ENCODE measurements at places on chromosomes 3 and 15.

- DNase-seq = no peak
Measured at GRCh38 chr3:29747991-29748390, 467.1 kb downstream of the RBMS3 start.

GRCh38 chr3:159978353-159978752 is 10.3 kb upstream of the IL12A start:
- no peak for DNase-seq

DNA sequence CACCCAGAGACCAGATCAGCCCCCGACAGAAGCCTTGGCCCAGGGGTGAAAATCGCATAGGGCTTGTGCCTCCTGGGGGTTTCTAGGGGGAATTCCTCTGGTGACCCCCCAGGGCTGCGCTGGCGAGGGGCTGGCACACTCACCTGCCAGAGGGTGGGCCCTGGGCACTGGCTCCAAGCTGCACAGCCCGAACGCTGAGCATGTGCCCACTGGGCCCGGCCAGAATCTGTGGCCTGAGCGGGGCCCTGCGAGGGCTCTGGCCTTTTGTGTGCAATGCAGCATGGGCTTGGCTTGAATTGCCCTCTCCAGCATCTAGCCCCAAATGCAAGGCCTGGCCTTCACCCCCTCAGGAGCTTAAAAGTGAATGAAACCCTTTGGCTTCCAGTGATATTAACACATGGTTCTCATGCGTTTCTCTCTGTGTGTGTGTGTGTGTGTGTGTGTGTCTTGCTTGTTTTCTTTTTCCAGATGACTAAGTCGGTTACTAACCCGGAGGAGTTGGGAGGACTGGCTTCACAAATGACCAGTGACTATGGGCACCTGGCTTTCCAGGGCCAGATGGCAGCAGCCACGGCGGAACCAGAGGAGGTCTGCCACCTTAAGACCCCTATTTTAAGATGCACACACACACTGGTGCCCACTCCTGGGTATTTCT is 259.1 kb upstream of the TPM1 start:
- DNase-seq = no peak

DNA sequence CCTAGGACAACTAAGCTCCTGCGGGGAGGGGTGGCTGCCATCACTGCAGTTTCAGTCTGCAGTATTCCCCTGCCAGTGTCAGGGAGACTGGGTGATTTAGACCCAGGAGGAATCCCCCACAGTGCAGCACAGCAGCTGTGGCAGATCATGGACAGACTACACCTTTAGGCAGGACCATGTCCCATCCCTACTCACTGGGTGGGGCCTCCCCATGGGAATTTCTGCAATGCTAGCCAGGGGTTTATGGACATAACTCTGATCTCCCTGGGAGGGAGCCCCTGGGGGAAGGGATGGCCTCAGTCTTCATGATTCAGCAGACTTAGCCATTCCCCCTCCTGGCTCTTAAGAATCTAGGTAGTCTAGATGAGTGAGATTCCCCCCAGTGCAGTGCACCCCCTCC is 130.1 kb upstream of the STAC start:
- DNase-seq = no peak

DNA sequence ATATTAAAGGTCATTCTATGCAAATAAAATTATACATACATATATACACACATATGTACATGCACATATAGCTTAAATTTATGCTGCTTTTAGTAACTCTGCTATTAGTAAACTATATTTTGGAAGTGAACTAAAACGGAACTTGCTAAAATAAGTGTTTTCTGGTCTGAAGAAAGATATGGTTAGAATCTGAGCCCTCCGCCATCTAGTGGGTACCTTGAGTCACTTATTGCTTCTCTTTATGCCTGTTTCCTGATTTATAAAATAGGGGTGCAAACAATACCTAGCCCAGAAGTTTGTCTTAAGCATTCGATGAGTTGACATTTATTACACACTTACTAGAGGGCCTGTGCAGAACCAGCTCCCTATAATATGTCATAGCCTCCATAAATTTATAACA is 255.7 kb downstream of the CNTN6 start:
- DNase-seq = no peak

- DNase-seq = no peak
Measured at GRCh38 chr15:22974745-22975144, 5.4 kb downstream of the CYFIP1 start.

GRCh38 chr3:141784531-141784930 is 21.3 kb downstream of the GRK7 start:
- DNase-seq = no peak

DNA sequence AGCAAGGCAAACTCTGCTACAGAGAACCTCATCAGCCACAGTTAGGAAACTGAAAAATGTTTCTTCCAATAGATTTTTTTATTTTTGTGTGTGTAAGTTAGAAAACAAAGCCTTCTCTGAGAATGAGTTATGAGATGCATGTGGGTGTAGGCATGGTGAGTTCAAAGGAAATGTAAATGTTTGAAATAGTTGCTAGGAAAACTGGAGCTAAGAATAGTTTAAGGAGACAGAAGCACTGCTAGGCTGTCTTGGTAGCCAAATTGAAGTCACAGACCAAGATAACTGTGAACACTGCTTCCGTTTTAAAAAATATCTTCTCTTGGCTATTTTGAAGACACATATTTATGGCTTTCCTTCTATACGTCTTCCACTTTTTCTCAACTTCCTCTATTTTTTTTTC is 1501.2 kb upstream of the CADM2 start:
- no peak for DNase-seq

GRCh38 chr3:72281551-72281950 is 496.6 kb upstream of the PROK2 start:
- DNase-seq = no peak

DNA sequence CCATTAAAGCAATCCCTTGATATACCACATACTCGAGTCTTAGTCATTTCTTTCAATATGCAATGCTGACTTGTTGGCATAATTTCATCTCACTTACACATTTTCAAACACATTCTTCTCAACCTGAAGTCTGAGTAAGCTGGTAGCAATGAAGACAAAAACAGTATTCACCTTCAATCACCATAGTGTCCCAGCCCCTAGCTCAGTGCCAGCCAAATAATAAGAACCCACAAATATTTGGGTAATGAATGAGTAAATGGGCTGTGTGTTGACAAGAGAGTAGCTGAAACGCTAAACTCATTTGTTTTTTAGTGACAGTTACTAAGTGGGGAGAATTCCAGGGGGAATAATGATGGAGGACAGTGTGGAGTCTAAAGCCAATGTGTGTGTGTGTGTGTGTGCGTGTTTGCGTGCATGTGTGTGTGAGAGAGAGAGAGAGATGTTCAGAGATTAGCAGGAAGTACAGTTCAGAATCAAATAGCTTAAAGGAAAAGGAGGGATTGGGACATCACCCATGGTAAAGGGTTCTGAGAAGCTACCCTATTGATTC is 165.7 kb downstream of the GAP43 start:
- no peak for DNase-seq

- no peak for DNase-seq
Measured at GRCh38 chr3:170309046-170309445, 48.5 kb upstream of the SKIL start.

- DNase-seq = peak; percentile 23
Measured at GRCh38 chr15:76376029-76376428, 39.5 kb downstream of the ISL2 start.

- DNase-seq = no peak
Measured at GRCh38 chr3:171309906-171310359, 150.3 kb downstream of the TNIK start.

DNA sequence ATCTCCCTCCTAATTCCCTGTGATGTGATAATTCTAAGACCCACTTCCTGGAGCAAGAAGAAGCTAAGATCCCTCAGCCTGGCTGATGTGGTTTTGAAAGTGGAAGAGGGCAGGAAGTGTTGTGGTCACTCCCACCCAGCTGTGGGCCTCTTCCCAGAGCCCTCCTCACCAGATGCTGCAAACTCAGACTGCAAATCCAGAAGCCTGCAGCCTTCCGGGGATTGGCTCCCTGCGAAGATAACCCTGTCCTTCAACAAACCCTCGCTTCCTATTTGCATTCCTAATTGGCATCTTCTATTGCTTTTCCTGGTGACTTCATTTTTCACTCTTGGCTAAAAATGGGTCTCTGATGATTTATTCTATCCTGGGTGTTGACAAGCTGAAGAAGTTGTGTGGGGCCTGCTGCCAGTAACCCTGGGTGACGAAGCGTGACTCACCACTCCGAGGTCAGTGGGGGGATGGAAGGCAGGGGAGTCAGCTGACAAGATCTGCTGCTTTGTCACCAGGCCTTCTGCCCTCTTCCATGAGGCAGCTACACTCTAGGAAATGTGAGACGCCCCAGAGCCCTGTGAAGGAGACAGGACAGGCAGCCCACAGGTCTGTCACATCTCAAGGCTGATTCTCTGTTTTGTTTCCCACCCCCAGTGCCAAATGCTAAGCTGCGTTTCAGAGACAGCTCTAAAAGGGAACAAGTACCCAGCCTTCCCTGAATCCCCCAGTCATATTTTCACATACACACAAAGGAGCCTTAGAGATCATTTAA is 99.7 kb upstream of the LIPC start:
- DNase-seq = peak; percentile 52

DNA sequence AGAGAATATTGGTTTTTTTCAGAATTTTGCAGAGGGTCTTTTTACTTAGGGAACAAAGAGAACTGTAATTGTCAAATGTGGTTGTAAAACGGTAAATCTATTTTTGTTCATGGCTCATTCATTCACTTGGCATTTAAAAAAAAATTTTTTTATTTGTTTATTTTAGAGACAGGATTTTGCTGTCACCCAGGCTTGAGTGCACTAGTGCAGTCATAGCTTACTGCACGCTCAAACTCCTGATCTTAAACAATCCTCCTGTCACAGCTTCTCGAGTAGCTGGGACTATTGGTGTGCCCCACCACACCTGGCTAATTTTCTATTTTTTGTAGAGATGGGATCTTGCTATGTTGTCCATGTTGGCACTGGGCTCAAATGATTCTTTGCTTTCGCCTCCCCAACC is 301.8 kb downstream of the LPP start:
- DNase-seq = no peak

- peak; percentile 33 for DNase-seq
Measured at GRCh38 chr15:101615986-101616848, 36.0 kb downstream of the TM2D3 start.

DNA sequence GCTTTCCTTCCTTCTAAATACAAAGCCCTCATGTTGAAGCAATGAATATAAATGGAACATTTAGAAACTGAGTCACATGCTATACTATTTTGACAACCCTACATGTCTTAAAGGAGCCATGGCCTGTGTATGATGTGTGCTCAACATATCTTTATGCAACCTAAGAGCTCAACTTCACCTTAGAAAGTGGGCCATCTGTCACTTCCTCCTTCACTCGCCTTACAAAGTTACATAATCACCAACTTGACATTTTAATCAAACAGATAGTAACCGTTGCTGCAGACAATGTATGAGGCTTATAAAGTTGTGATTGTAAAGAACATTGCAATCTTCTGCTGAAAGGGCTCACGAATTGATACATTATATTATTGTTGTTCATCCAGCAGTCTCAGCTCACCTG is 163.6 kb downstream of the SERPINI1 start:
- no peak for DNase-seq

DNA sequence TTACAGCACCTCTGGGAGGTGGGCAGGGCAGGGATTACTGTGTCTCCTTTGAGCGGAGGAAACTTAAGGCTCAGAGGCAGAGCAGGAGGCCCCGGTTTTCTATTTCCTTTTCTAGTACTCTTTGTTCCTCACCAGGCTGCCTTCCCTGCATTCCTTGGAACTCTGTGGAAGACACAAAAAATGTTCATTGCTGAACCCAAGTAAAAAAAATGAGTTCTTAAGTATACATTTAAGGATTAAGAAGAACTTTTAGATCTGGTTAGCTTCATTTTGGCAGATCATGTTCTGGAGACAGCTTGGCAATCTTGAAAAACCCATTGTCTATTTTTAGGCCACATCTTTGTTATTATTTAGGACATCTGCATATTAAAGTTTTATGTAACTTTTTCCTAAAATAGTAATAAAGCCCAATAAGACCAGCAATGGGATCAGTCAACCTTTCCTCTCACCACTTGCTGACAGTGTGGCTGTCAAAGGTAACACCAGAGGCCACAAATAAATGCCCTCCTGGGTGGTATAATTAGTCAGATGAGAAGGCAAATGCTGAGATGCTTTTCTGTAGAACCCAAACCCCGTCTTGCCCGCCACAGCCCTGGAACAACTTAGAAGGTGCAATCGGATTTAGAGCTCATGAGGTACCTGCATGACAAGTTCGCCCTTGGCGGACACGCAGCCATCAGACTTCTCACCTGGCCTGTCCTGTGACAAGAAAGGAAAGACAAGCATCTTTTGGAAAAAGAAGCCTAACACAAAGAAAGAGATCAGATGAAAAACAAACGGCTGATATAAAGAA is 97.2 kb downstream of the DGKG start:
- DNase-seq = no peak

GRCh38 chr3:10764259-10765051 is 51.6 kb upstream of the SLC6A11 start:
- DNase-seq = no peak

DNA sequence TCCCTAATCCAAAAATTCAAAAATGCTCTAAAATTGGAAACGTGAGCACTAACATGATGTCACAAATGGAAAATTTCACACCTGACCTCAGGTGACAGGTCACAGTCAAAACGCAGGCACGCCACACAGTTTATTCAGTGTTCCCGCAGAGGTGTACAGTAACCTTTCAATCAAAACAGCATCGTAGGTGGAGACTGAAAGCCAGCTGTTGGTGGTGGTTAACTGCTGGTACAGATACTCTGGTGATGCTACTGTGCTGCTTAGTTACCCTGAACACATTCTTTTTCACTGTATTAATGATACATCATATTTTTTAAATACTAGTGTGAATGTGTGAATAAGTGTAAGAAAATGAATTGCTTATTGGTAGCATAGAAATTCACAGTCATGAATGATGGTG is 23.8 kb downstream of the RAB11A start:
- DNase-seq = no peak

GRCh38 chr3:132912416-132912753 is 125.8 kb upstream of the TMEM108 start:
- DNase-seq = no peak

- no peak for DNase-seq
Measured at GRCh38 chr3:61493339-61493738, 68.0 kb upstream of the PTPRG start.

DNA sequence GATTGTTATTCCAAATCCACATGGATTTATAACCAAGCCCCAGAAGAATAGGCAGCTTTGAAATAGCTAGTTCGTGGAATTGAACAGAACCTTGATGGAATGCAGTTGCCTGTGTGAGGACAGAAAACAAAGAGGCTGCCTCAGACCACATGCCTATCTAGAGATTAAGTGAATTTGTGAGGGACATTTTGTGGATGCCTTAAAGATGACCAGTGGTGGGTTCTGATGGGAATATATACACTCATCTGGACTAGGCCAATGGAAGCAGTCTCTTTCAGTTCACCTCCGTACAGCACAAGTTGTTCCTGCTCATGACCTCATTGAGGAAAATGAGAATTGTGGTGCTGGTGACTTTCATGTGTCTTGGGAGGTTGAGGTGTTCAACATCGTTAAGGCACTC is 63.2 kb upstream of the PYDC2 start:
- DNase-seq = no peak

DNA sequence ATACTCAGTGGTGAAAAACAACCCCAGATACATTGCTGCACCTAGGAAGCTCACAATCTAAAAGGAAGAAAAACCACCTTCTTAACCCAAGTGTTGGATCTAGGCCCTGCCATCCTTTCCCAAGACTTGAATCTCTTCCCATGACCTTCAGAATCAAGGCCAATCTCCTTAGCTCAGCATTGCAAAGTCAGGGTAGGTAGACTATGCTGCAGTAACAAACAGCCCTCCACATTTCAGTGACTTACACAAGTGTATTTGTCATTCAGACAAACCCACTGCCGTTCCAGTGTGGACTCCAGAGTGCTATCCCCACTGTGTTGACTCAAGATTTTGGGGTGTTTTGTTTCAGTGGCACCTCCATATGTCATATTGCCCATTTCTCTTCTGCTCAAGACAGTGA is 278.4 kb downstream of the UACA start:
- DNase-seq = no peak
